Stimulated activated CD4-positive, alpha-beta T cell treated with anti-CD3 and anti-CD28 coated beads, Interleukin-15, amount 100 ng/mL, for 1 hour (primary cell): ENCODE measurements at places on chromosomes 16 and 17.

DNA sequence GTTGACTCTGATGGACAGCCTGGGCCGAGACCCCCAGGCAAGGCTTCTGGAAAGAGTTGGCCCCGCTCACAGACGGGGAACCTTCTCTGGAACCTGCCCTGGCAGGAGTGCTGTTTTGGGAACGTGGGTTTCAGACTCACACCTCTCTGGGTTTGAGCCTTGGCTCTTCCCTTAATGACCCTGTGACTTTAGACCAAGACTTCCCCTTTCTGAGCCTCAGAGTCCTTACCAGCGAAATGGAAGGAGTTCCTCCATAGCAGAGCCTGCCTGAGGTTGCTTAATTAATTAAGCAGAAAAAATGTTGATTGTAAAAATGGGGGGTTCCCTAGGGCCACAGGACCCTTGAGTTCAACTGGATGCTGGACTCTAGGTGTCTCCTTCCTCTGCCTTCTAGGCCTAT, 408.2 kb downstream of the SEC14L1 start:
- DNase-seq = no peak

GRCh38 chr16:57979006-57979585, 8.2 kb upstream of the CNGB1 start:
- DNase-seq = no peak

GRCh38 chr16:20393801-20394577, 10.5 kb downstream of the PDILT start:
- no peak for DNase-seq

DNA sequence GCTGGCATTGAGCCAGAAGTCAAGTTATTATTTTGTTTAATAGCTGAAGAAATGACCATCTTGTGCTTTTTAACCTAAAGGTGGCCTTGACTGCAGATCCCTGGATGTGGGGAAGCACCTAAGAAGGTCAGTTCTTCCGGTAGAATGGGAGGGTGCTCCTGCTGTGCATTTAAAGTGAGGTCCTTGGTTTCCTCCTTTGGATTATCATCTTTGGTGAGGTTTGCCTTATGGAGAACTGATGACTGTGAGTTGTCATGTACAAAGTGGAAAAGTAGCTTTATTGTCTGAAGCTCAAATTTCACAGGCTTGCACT, 66.5 kb downstream of the PCTP start:
- DNase-seq = no peak

DNA sequence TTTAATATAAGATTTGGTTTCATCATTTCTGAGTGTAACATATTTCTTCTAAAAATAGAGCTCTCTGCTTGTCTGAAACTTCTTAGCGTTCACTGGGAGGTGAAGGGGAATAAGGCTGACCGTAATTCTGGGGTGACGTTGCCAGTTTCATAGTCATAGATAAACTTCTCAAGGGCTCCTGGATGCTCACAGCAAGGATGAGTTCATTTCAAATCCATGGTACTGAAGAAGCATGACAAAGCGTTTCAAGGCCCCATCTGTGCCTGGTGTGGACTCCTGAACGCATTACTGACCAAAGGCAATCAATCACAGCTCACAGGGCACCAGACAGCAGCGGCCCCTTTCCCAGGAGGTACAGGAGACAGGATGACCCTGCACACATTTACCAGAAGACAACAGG, 12.0 kb upstream of the EVPL start:
- no peak for DNase-seq

DNA sequence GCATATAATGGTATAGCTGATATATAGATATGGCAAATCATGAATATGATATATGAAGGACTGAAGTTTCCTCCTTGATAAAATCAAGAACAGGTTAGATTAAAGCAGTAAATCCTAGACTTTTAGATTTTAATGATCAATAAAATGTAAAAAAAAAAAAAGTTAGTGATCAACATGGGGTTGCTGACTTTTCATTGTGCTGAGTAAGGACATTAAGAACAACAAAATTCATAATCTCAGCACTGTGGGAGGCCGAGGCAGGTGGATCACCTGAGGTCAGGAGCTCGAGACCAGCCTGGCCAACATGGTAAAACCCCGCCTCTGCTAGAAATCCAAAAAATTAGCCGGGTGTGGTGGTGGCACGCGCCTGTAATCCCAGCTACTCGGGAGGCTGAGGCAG, 10.4 kb upstream of the CHD3 start:
- DNase-seq = no peak

GRCh38 chr17:83173914-83174361, 94.5 kb downstream of the METRNL start:
- no peak for DNase-seq

- DNase-seq = peak; percentile 17
These were observed 14.6 kb upstream of the CNGB1 start for GRCh38 chr16:57985204-57986181.

DNA sequence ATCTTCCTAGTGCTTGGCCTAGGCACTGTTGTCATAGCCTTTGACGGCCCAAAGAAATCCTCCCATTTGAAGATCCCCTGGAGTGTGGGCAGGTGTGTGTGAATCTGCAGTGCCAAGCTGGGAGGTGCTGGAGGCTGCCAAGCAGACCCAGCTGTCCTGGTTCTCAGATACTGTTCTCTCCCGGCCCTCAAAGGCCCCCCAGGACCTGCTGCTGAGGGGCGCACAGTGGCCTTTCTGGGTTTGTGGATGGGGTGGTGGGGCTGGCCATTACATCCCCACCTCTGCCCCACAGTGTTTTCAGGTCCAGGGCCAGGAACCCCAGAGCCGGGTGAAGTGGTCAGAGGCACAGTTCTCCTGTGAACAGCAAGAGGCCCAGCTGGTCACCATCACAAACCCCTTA, 60.5 kb downstream of the MRC2 start:
- no peak for DNase-seq

DNA sequence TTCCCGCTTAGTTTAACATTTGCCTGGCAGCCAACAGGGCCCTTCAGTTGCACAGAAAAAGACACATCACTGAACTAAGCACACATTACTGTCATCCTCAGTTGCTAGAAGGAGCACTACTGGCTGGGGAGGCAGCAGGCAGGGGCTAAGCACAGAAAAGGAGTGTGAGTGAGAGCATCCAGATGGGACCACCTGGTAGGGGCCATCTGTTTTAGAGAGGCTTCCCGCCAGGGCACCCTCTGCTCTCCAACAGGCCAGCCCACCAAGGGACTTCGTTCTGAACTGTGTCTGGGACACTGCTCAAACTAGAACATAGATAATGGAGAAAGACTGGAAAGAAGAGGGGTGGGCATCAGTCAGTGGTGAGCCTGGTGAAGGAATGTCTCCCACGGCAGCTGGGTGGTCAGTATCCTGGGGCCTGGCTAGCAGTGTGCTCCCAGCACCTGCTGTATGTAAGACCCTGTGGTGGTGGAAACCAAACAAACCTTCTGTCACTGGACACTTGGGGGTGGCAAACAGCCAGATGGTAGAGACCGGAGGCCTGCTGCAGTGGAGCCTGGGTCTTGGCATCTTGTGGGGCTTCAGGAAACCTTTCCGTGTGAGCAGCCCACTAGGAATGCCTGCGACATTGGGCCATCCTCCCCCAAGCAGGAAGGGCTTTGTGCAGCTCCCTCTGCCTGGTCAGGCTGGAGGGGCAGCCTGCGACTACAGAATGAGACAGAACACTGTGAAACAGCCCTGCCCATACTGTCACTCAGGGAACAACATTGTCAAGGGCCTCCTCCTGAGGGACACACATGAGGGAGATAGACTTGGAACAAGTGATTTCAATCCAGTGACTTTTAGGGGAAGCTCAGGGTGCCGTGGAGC, 12.8 kb upstream of the RANGRF start:
- no peak for DNase-seq

- DNase-seq = no peak
These were observed 158.3 kb upstream of the WSCD1 start for GRCh38 chr17:5911919-5912318.

DNA sequence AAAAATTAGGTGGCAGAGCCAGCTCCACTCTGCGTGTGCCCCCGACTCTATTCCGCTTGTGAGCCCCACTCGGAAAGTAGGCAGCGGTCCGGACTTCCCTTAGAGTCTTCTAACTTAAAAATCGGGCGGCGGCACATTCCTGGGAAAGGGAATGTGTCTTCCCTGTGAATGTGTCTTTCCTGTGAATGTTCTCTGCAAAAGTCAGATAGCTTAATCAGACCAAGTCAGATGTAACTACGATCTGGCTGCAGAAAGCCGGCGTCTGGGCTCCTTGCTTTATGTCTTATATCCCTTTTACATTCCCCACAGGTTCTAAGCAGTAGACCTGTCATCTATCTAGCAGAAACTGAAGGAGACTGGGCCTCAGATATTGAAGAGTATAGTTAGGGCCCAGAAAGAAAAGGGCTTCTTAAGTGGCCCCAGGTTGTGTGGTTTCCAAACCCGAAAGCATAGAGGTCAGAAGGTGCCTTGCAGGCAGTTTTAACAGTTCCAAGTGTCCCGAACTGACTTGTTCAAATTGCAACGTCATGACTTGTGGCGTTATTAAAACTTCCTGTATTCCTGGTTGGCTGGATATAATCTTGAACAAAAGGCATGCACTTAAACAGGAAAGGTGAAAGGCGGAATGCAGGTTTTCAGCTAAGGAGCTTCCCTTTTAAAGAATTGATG, 601 bp downstream of the PHKB start:
- DNase-seq = no peak

- DNase-seq = no peak
These were observed 109.9 kb downstream of the SDK2 start for GRCh38 chr17:73534209-73534909.

DNA sequence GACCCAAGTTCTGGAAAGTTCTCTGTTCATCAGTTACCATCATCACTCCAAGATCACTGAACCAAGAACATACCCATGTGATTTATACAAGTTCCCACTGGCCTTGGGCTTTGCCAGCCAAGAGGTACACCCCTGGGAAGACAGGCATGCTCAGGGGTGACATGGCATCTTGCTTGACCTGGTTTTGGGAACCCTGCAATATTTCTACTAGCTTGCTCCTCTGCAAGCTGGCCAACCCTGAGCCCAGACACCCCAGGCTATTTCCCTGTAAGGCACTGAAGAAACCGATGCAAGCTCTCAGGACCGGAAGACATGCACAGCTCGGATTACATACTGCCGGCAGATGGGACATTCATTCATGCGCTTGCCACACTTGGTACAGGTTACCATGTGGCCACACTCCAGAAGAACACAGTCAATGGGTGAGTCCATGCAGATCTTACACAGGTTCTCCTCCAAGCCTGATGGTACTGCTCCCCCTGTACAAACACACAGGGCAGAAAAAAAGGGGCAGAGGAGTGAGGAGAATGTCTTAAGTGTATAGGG, 31.4 kb downstream of the LIG3 start:
- DNase-seq = no peak

- DNase-seq = no peak
These were observed 32.3 kb downstream of the CLEC16A start for GRCh38 chr16:10976634-10977033.

DNA sequence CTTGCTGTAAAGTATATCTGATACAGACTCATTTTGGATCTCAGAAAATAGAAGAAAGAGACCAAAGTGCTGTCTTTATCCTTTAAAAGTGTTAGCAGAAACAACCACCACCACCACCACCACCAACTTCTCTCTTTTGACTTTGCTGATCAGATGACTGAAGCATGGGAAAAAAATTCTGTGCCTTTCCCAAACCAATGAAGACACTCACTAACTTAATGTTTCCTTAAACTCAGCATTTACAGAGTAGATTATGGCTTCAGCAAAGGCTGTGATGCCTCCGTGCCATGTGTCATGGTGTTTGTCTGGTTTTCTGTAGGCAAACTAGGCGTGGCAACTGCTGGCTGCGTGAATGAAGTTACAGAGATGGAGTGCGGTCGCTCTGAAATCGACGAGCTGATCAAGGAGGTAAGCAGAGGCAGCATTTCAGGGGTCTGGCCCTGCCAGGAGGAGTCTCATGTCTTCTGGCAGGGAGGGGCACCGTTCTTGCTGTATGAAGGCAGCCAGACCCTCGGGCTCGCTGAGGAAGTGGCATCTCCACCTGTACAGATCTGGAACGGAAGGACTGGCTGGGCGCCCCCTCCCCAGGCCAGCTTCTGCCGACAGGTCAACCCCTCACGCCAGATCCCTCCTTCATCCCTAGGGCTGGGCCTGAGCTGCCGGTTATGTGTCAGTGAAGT, 12.4 kb downstream of the IRF8 start:
- DNase-seq = no peak

GRCh38 chr17:43634591-43635125, 27.1 kb downstream of the MEOX1 start:
- DNase-seq = no peak

DNA sequence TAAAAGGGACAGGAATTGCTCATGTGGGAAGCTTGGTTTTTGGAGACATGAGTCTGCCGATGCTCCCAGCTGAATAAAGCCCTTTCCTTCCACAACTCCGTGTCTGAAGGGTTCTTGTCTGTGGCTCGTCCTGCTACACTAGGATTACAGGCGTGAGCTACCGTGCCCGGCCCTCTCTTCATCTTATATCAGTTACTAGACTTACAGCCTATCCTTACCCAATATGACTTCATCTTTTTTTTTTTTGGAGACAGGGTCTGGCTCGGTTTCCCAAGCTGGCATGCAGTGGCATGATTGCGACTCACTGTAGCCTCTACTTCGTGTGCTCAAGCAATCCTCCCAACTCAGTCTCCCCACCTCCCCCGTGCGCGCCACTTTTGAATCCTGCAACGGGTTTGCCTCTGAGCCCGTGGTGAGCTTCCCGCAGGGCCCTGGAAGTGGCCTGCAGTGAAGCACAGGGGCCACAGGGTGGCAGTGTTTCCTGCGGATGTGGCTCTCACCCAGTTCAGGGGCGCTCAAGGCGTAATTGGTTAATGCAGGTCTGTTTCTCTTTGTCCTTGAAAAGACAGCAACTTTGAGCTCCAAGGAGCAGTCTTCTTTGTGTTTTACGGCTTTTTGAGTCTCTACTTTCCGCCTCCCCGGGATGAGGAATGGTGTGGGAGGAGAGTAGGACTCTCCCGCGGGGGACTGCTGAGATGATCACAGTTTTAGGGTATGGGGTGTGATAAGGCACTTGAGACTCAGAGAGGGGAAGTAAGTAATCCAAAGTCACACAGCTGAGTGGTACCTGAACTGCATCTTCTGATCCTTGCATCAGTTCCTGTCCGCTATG, 22.7 kb upstream of the GPRC5B start:
- DNase-seq = peak; percentile 57

DNA sequence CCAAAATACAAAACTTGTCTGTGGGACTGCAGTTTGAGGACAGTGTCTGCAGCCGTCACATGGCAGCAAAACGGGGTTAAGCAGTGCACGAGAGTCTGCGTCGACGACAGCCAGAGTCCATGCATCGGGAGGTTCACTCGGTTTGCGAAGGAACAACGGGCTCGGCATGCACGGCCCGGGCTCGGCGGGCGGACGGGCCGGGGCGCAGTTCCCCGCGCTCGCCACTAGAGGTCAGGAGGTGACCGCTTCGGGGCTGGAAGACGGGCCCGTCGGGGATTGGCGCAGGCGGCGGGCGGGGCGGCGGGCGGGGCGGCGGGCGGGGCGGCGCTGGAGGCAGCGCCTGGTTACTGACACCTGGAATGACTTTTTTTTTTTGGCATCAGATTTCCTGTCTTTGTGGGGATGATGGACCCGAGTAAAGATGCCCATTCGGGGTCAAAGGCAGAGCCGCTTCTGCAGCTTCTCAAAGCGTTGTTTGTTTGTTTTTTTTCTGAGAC, 6.5 kb downstream of the SCGB1C2 start:
- peak; percentile 77 for DNase-seq
